ENCODE measurements at places on chromosomes 2 and 18.
A peak's percentile ranks its signal among the peaks of the same experiment; 100 is the strongest.

DNA sequence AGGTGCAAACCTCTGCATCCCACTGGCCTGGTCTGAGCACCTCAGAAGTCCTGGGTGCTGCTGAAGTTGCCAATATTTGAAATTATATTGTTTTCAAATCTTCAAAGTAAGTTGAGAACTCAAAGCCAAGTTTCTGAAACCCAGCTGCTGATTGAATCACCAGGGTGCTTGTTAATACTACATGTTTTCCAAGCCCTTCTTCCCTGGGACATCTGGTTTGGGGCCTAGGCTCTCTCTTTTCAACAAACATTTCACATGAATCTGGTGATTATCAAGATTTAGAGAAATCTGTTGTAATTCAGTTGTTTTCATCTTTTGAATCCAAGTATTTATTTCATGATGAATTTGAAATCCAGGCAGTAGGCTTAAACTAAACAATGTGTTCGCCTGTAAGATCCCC, 24.4 kb downstream of the MLPH start:
- DNase-seq = peak; percentile 62

DNA sequence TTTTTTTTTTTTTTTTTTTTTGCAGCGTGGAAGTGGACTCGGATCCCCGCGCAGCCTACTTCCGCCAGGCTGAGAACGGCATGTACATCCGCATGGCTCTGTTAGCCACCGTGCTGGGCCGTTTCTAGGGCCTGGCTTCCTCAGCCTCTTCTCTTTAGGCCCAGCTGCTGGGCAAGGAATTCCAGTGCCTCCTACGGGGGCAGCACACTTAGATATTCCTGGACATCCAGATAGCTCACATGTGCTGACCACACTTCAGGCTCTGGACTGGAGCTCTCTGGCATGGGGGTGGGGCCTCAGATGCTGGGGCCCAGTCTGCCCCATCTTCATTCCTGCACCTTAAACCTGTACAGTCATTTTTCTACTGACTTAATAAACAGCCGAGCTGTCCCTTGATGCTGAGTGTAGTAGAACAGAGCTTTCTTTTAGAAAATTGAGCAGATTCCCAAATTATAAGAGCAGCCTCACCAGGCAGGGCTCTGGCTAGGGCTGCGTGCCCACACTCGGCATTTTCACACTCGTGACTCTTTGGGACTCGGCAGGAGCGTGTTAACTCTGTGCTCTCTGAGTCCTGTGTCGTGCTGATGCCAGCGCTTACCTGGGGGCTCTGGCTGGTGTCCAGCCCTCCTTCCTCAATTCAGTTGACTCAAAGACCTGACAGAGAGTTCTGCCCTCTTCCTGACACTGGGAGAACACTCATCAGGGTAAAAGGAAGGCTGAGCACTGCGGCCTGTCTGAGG, 19.3 kb downstream of the SLC30A3 start:
- no peak for DNase-seq

DNA sequence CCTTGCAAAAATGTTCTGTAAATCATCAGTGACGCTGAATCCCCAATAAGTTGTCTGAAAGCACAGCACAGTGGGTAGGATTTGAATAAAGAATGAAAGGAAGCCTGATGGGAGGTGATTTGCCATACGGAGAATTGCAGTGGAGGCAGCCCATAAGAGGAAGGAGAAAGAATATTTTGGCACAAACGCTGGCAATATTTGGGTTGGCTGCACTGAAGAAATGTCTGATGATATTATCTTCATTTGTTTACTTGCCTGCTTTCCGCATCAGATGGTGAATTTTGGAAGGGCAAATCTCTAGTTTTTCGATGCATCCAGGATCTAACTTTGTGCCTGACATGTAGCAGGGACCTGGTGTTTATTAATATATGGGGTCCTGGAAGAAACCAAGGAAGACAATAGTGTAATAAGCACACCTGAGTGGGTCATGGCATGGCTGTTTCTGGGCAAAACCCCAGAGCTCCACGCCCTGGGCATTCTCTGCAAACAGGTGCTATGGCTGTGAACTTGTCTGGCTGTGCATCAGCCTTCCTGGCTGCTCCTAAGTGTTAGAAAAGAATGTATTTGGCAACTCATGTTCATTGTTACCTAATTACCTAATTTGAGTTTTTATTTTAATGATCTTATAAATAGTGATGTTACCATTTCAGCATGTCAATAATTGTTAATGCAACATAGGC, 5.9 kb downstream of the GALR1 start:
- no peak for DNase-seq

GRCh38 chr2:172806493-172806892, 70.8 kb downstream of the RAPGEF4 start:
- DNase-seq = peak; percentile 75

- no peak for DNase-seq
Measured at GRCh38 chr2:26039603-26040323, 5.9 kb downstream of the RAB10 start.

GRCh38 chr2:239153806-239154591, 246.8 kb downstream of the HDAC4 start:
- DNase-seq = no peak

DNA sequence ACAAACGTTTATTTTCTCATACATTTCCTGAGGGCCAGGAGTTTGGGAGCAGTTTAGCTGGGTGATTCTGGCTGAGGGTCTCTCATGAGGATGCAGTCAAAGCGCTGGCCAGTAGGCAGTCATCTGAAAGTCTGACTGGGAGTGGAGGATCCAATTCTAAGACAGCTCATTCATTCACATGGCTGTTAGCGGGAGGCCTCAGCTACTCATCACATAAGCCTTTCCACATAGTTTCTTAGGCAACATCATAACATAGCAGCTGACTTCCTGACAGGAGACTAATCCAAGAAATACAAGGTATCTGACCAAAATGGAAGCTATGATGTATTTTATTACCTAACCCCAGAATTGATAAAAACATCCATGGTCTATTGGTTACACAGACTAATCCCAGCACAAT, 2.9 kb upstream of the MRPL44 start:
- peak; percentile 82 for DNase-seq

GRCh38 chr18:34726286-34727004, 16.3 kb downstream of the DTNA start:
- DNase-seq = no peak

- DNase-seq = no peak
Measured at GRCh38 chr2:195542067-195542466, 115.0 kb upstream of the SLC39A10 start.

DNA sequence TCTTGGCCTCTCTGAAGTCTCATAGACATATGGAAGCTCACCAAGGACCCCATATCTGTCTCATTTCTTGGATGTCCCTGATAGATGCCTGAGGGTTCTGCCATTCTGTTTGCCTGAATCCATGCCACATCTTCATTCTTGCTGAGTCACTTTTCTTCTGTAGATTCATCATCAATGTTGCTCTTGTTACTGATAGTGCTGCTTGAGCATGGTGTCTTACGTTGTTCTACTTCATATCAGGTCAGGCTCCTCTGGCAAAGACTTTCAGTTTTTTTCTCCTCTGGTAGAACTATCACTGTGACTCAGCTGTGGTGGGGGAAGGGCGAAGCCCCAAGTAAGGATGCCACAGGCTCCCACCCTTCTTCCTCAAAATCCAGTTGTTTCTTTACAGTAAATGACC, 885.2 kb downstream of the DCDC2C start:
- DNase-seq = no peak

GRCh38 chr2:163828771-163829170, 93.0 kb upstream of the FIGN start:
- DNase-seq = no peak
